A549 (cell line): ENCODE measurements at places on chromosomes 7 and 10. TPM values are rescaled to one million over a fixed set of nuclear protein-coding genes. Genes with fewer than 3 reads are reported as not detected.

Gene ARL5B
- 8.0 to 8.8 TPM (median 8.1 TPM) in 3 replicates for polyA plus RNA-seq

DNA sequence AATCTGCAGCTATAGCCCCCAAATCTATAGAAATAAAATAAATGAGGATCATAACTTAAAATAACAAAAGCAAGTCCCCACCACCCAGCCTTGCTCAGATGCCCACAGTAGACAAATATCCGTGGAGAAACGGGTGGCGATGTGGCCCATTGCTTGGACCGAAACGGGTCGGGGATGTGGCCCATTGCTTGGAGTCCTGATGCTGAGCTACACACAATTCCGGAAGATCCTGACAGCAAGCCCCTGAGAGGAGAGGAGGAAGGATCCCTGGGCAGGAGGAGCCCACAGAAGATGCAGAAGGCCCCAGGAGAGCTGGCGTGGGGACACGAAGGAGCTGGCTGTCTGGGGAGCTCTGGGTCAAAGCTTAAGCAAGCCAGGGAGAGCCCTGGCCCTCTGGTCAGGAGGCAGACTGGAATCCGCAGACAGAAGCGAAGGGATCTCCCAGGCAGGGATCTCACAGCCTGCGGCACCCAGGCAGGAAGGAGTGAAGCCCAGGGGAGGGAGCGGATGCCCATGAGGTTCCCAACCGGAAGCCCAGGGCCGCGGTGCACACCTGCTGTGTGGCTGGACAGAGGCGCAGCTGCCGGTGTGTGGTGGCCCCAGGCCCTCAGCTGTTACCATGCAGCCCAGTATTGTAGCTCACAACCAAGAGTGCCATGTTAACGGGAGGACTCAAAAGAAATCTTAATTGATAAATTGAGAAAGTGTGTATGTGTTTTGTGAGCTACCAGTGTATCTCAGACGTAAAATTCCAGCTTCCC, 138.8 kb downstream of the ADARB2 start:
- no peak for DNase-seq

DNA sequence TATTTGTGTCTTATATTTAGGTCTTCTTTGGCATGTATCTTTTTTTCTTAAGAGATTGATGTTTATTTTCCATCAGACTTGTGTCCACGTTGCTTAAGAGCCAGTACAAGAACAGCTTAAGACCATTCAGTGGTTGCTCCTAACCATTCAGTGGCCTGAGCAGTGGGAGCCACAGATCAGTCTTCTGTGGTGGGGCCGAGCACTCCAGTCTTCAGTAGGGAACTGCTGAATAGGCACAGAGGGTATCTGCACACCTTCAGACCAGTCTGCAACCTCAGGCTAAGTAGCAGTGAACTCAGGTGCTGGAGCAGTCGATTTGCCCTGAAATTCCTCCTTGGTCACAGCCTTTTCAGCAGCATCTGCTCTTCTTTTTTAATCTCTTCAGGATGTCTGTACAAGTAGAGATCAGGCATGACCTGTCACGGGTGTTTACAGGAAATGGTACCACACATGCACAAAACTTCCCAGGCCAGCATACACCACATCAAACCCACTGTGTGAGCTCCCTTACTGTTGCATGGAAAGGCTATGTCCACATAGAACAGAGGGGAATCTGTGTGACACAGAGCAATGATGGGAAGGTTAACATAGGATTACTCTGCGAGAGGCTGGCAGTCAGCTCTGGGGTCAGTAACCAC, 51.5 kb downstream of the FAM107B start:
- DNase-seq, result no peak

- DNase-seq, result no peak
These were observed 57.0 kb downstream of the BRAF start for GRCh38 chr7:140867467-140868462.

Gene CPEB3
- polyA plus RNA-seq, result 0.24 to 0.41 TPM (median 0.32 TPM) in 3 replicates

GRCh38 chr7:92057375-92057774, 76.9 kb downstream of the CYP51A1 start:
- no peak for DNase-seq
